ENCODE measurements at places on chromosomes 16 and 17.

GRCh38 chr17:74962622-74963394 is 9.8 kb downstream of the HID1 start:
- no peak for DNase-seq

- no peak for DNase-seq
These were observed 10.9 kb downstream of the STH start for GRCh38 chr17:46009681-46010596.

GRCh38 chr16:11162586-11163268 is 93.3 kb downstream of the SOCS1 start:
- DNase-seq = no peak

- DNase-seq = peak; percentile 31
These were observed 521 bp downstream of the ATMIN start for GRCh38 chr16:81035975-81036750.

DNA sequence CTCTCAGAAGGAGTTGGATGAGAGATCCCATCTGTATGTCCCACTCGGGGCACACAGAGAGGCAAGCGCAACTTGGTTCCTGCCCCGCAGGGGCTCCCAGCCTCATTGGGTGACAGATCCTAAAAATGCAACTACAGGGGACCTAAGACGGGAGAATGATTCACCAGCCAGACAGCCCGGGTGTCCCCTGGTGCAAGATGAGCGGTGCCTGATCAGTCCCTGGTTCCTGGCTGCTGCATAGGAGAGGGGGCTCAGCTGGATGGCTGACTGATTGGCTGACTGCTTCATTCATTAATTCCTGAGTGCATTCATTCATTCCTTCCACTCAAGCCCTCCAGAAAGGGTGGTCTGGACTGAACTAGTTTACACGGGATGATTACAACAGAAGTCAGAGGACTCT is 22.0 kb downstream of the WNT3 start:
- no peak for DNase-seq

- no peak for DNase-seq
These were observed 136.9 kb downstream of the BANP start for GRCh38 chr16:88088161-88088581.

DNA sequence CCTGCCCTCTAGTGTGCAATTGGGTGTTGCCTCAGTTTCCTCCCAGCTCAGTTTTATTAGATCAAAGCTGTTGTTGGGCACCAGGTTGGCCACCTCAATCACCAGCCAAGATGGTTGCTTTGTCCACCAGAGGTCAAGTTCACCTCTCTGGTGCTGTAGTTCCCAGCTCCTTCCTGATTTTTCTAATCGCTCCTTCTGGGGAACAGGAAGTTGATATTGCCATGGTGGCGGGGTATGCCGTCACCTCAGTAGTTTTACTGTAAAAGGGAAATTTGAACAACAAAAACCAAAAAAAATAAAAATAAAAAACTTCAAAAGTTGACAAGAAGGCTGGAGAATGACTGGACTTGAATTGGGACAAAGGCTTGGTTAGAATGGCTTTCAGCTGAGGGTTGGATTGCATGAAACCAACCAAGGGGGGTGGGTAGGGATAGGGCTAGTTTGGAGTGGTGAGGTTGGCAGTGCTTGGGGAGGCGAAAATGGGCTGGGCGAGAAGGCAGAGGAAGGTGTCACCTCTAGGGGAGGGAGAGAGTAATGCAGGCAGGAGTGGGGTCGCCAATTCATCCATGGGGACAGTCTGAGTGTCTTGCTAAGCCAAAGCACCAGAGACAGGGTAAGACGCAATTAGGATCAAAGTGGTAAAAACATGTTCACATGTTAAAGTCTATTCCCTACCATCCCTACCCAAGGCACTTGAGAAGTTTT is 6.2 kb downstream of the EFNB3 start:
- no peak for DNase-seq

DNA sequence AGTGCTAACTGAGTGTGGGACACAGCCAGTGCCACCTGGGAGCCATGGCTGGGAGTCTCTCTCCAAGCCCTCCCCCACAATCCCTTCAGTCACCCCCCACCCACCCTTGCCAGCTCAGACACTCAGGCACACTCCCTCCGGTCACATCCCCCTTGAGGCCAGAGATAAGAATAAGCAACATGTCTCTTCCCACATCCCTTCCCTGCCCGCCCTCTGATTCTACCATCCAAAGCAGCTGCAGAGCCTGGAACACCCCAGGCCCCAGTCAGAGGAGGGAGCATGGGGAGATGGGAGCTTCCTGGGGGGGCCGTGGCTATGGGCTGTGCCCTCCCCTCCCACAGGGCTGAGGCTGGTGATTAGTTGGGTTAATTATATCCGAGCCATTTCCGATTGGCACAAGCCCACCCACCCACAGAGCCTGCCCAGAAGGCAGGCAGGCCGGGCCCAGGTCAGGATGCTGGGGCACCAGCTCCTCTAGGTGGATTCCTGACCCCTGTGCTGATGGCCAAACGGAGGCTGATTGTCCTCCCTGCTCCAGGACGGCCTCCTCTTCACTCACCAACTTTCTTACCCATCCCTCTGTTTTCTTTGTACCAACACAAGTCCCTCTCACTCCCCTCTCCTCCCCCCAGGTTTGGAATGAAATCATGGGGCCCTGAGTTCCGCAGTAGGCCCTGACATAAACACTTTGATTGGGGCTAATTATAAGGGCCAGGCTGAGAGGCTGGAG is 28.6 kb upstream of the MEIOC start:
- no peak for DNase-seq

DNA sequence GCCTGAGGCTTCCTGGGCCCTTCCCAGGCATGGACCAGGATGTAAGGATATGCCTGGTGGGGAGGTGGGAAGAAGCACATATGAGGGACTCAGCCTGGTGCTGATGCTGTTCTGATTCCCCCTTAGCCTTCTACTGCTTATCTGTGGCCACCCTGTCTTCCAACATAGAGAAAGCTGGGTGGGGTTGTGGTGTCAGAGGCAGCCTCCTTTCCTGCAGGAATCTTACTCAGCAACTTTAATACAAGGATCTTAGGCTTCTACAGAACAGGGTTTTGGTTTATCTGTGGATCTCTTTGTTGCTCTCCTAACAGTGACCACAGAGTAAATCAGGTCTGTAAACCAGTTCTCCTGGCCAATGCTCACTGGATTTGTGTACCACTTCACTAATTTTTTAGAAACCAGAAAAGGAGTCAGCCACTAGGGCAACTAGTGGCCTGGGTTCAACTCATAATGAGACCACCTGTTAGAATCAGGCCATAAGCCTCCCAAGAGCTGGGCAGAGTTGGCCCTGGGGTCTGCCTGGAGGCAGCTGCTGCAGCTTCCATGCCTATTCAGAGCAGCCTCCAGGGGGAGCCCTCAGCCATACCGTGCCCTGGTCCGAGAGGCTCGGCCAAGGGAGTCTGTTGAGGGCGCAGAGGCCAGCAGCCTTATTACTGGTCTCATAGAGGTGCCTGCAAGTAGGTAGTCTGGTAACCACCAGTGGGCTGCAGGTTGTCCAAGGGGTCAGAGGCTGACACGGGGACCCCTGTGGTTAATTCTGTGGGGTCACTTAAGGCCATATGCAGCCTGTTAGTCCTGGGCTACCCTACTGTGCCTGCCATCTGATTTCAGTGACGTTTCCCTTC is 7.1 kb downstream of the HAS3 start:
- DNase-seq = peak; percentile 35

- DNase-seq = no peak
These were observed 369.2 kb downstream of the CDH13 start for GRCh38 chr16:82995924-82996441.

GRCh38 chr17:718075-718474 is 3.4 kb upstream of the VPS53 start:
- no peak for DNase-seq

- no peak for DNase-seq
These were observed 21.5 kb downstream of the CCL4 start for GRCh38 chr17:36124879-36125824.

DNA sequence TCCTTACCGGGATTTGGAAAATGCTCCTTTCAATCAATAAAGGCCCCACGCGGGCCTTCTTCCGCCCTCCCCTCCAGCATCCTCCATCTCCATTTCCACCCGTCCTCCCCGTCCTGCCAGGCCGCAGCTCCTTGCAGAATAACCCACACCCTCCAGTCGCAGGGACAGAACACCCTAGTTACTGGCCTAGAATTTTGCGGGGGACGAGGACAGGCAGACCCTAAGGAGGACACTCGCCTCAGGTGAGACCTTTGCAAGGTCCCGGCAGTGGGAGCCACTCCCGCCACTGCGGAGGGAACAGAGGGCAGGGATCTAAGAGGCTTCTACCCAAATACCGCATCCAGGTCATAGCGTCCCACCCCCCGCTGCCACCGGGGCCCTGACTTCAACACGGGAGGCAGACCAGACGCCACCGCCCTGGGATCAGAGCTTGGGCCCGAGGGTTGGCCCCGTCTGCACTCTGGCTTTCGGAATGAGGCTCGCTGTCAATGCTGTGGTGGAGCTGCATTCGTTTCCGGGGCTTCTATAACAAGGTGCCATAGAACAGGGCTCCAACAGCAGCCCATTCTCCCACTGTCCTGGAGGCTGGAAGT is 26.8 kb downstream of the SLC25A10 start:
- no peak for DNase-seq

DNA sequence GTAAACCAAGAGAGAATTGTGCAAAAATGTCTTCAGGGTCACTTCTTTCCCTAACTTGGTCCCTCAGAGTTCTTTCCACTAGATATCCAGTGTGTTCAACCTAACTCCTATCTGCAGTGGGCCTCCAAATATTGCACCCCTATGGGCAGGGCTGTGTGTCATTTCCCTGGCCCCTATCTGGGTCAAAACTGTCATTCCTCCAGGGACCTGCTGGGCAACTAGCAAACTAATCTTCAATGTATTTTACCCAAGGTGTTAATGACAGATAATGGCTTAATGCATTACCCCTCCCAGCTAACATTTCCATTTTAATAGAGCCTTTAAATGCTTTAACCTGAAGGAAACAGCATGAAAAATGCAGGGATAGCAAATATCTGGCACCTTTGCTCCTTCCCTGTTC is 25.8 kb upstream of the SKAP1 start:
- no peak for DNase-seq

DNA sequence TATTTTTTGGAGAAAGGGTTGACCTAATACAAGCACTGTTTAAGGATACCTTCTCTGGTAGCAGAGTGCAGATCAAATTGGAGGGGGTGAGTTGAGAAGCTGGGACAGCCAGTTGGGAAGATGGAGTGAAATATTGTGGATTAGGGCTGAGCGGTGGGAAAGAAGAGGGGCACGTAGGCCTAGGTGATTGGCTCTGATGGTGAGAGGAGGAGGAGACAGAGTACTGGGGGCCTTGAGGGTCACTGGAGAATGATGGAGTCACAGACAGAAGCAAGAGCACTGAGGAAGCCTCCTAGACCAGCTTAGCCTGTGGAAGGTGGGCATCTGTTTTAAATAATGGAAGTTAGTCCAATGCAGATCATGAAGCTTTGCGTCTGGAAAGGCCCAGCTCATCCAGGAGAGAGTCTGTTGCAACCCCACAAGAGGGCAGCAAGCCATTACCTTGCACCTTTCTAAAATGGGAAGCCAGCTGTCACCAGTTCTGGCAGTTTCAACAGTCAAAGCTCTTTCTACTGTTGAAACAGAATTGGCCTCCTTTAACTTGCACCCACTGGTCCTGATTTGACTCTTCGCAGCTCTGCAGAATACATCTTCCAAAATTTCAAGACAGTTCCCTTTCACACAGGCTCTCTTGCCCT is 11.8 kb downstream of the SLC9A5 start:
- DNase-seq = peak; percentile 47

DNA sequence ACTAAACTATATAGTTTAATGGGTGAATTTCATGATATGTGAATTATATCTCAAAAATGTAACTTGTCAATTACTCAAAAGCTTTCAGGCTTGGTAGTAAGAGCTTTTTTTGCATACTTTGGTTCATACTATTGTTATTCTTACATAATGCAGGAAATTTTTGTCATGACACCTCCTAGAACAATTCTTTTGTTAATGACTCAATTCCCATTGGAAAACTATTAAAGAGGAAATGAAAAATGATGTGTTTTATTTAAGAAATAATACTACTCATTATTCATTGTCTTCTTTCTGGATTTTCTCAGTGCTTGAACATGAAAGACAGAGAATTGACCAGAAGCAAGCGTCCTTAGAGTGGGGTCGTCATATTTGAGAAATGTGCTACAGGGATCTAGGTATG is 196.4 kb upstream of the KCNJ16 start:
- no peak for DNase-seq

GRCh38 chr17:6995500-6996255 is at the start of gene ALOX12:
Gene ALOX12 (plus strand): TSS chr17:6996049. CDS start chr17:6996118, 69 bp downstream.
- no peak for DNase-seq

DNA sequence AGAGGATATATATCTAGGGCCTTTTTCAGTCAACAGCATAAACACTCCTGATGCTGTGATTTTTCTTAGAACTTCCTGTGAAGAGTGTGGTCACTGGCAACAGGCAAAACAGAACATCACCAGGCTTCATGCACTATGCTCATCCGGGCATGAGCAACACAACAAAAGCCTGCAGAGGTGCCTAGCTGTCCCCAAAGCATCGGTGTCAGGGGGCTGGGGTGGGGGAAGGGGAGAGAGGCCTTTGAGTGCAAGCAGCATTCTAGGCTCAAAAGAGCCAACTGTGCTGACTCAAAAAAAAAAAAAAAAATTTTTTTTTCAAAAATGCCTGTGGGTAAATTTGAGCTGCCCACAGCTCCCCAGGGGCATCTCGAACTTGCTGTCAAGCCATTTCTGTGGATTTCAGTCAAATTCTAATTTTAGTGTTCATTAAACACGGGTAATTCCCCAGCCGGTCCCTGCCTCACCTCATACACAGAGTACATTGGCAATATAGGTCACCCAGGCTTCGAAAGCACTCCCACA is 194.6 kb upstream of the DYNLRB2 start:
- no peak for DNase-seq

DNA sequence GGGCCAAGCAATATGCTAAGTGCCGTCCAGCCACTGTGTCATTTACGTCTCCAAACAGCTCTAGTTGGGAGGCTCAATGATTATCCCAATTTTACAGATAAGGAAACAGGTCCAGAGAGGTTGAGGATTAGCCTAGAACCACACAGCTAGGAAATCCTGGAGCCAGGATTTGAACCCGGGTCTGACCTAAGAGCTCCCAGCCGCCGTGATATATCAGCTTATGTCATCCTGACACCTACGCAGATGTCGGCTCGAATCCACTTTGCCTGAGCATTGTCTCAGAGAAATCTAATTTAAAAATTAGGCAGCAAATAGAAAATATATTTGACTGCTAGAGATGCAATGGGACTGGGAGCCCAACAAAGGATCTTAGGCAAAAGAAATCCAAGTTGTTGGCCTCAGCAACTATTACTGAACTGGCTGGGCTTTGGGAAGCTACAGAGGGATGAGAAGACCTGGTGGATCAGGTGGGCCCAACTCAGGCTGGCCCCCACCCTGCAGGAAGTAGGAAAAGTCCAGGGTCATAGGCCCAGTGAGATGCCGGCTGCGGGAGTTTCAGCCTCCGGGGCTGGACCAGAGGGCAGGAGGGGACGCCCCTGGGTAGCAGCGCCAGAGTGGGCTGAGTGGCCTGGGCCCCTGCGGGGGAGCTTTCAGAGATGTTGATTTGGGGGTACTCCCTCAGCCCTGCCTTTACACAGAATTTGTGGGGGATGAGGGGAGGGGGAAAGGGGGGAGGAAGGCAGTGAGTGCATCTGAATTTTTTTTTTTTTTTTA is 35.1 kb upstream of the IL21R start:
- no peak for DNase-seq
